ENCODE measurements at places on chromosomes 2 and 18.

DNA sequence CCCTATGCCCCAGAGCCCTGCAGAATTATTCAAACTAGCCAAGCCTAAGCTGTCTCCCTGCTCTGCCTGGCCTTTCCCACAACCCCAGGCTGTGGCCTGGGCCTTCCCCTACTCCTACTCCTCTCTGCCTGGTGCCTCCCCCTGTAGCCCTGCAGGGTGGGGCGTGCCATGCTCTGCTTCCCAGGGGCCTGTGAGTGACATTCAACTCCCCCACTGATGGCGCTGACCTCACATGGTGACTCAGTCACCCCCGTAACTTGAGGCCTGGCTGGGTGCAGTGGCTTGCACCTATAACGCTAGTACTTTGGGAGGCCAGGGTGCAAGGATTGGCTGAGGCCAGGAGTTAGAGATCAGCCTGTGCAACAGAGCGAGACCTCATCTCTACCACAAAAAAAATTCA, 60.6 kb downstream of the KIF1A start:
- no peak for DNase-seq

DNA sequence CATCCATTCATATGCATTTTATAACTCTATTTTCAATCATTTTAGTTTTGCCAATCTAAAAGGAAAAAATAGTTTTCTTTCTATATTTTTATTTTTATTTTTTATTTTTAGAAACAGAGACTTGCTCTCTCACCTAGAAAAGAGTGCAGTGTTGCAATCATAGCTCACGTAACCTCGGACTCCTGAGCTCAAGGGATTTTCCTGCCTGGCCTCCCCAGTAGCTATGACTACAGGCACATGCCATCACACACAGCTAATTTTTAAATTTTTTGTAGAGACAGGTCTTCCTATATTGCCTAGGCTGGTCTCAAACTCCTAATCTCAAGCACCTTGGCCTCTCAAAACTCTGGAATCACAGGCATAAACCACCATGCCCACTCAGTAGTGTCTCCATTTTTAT, 125.5 kb upstream of the XIRP2 start:
- DNase-seq: no peak

- no peak for DNase-seq
Observed at GRCh38 chr2:2331881-2332280, 806 bp upstream of the MYT1L start.

DNA sequence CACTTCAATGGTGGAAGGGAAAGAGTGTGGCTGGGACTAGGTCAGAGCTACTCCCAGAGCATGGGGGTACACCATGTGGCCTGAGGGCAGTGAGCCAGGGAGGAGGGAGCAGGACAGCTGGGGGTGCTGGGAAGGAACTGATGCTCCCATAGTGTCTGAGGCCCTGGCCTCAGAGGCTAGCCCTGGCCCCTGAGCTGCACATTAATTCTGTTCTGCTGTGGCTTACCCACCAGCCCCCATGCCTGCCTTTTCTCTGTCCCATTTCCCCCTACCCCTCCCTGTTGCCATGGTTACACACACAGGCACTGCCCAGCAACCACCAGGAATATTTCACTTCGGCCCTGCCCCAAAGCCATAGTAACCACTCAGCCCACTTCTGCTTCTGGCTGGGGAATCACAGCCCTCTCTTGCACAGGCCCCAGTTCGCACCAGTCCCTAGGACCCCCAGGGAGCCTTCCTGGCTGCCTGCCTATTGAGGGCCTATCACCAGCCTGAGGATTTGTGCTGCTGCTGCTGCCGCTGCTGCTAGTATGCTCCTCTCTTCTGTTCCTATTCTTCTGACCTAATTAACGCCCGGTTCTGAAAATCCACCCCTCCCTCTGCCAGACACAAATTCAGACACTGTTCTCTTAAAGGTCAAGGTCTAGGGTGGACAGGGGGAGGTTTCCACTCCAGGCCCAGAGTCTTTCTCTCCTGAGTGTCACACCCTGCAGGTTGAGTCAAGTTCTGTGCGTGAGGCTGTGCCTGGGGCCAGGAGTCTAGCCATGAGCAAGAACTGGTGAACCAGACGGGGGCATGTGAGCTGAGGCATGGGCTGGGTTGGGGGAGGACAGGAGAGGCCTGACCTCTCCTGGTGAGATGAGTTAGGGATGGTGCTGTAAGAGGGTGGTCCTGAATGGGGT, 87.1 kb upstream of the MCFD2 start:
- no peak for DNase-seq

GRCh38 chr2:186561467-186562208, 28.2 kb upstream of the ITGAV start:
- DNase-seq: no peak

- no peak for DNase-seq
Observed at GRCh38 chr2:159944874-159945273, 117.5 kb downstream of the PLA2R1 start.

DNA sequence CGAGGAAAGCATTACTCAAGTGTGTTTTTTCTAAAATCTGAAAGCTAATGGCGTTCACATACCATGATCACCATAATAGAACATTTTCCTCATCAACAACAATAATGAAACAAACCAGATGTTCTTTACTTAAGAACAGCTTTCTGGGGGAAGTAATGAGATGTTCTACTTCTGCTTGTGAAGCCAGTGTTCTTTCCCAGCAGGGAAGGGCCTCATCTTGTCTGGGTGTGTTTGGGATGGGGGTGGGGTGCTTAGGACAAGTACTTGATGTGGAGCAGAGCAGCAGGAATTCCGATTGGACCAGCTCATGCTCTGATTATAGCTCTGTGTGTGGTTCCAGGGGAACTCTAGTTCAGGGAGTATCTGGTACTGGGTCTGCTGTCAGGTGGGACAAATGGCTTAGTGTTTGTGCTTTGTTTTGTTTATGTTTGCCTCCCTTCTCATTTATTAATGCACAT, 163.0 kb upstream of the NOSTRIN start:
- DNase-seq: no peak

GRCh38 chr2:23404426-23404825, 19.4 kb downstream of the KLHL29 start:
- no peak for DNase-seq

DNA sequence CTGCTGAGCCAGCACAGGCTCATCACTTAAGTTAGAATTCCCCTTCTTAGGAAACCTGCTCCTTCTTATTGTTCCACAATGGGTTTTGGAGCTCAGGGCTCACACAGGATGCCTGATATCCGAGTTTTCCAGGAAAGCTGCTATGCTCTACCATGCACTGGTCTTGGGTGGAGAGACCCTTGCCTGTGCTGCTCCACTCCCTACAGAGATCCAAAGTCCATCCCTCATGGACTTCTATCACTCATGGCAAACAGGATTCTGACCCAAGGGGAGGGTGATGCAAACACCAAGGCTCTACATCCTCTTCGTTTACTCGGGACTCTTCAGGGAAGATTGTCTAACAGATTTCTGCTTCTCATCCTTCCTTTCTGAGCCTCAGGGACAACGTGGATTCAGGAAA, 5.2 kb downstream of the SULT1C2 start:
- no peak for DNase-seq

GRCh38 chr2:101855776-101856175, 136.0 kb upstream of the IL1R2 start:
- DNase-seq: no peak

GRCh38 chr2:85549826-85550225, 10.9 kb downstream of the MAT2A start:
- DNase-seq: no peak

DNA sequence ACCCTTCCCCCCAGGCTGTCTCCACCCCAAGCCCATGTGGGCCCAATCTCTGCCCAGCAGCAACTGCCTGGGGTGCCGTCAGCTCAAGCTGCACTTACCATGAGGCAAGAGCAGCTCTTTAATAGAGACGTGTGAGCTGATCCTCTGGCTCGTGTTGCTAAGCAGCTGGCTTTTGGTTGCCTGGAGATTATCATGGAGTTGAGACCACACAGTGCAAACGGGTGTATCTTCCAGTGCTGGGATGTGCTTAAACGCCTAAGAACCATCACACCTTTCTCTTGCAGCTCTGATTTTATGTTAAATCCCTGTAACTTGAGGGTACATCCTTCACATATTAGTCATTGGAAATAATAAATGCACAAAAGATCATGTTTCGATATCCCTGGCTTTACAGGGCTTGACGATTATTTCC, 271.1 kb downstream of the PRKCE start:
- no peak for DNase-seq

DNA sequence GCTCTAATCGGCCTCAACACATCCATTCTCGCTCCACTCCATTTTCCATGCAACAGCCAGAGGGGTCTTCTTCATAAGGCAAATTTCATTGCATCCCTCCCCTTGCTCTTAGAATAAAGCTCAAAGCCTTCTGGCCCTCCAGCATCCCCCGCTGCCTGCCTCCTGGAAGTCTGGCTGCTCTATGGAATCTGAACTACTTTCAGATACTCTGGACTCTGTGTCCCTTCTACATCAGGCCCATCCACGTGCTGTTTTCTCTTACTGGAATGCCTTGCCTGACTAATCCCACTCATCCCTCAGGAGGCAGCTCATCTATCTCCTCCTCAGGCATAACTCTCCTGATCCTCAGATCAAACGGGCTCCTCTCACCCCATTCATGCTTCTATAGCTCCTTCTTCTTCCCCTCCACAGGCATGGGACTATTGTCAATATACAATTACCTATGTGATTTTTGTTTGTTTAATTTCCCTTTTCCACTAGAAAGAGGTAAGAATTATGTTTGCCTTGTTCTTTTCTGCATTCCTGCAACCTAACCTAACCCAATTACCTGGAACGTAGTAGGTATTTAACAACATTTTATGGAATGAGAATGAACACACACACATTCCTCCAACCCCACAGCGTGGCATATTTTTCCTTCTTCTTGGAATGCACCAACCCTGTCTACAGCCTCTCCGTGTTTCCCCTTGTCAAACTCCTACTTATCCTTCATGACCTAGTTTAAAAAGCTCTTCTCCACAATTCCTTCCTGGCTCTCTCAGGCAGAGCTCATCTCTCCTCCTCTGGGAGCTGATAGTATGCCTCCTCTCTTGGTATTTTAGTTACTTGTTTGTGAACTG, 49.5 kb downstream of the LBH start:
- no peak for DNase-seq

DNA sequence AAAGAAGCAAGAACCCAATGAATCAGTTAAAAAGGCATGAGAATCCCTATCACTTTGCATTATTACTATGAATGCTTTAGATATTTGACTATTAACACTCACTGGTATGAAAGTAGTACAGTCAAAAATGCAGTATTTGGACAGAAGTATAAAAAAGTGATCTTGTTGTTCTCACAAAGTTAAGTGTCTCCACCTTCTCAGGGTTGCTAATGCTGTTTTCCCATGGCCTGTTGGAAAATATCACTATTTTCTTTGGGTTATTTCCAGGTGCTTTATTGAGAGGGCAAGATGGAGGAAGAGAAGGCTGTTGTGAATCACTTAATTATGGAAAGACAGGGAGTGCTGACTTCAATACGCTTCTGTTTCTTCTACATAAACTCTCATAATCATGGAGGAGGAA, 13.6 kb upstream of the CREB1 start:
- no peak for DNase-seq

GRCh38 chr18:43661570-43661969, 384.3 kb upstream of the SYT4 start:
- DNase-seq: no peak

DNA sequence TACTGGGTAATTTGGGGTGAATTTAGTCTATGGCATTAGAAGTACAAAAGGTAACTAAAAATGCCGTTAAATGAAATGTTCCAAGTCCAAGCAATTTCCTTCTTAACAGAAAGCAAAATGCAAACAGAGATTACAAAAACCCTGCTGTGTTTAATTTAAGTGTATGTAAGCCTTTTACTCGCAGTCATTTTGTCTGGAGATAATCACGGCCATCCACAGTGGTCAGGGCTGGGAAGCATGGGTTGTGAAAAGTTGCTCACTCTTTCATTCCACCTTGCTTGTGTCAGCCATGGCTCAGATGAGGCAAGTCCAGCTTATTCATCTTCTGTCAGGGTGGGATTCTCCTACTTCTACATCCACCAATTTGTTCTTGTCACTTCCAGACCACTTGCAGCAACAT, 983.6 kb upstream of the ZEB2 start:
- no peak for DNase-seq

- DNase-seq: no peak
Observed at GRCh38 chr18:58990720-58991119, 126.0 kb downstream of the ZNF532 start.

- DNase-seq: no peak
Observed at GRCh38 chr2:97267411-97268074, 154.6 kb downstream of the ANKRD36 start.

DNA sequence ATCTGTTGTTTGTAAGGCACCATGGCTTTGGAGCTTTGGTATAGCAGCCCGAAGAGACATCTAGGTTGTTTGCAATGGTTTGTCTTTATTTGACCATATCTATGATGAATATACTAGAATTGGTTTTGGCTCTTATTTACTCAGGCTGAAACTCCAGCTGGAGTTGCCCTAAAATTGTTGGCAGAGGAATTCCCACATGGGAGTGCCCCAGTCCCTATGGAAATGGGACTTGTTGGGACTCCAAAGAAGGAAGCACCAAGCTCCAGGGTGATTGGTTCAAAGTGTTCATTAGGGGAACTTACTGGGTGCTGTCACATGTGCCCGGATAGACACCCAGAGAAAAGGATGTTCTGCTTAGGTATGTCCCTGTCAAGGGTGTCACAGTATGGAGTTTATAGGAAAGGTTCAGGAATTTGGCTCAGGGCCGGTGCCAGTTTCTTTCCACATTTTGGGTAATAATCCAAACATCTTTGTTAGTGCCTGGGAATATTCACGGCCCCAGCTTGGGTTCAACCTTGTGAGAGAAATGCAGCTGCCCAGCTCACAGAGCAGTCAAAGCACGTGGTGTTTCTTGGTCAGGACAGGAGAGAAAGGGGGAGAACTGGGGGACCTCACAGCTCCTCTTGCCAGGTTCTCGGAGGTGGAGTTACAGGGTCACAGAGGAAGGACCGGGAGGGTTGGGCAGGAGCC, 123.5 kb upstream of the ZSWIM2 start:
- DNase-seq: no peak

DNA sequence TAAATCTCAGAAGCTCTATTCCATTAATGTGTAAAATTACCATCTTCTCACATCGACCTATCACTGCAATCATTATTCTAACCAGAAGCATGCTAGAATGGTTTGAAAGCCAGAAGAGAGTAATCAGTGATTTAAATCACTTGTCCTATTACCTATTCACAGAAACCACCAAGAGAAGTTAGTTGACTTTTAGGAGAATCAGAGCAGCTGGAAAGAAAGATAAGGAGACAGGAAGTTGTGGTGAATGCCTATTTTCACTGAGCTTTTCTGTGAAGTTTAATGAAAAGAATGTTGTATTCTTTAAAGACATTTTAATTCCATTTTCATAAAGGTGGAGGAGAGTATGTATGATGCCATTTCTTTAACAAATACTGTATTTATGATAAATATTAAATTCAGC, 352.6 kb upstream of the CRIM1 start:
- DNase-seq: no peak

- no peak for DNase-seq
Observed at GRCh38 chr2:45904267-45904945, 252.9 kb downstream of the PRKCE start.

GRCh38 chr2:146771531-146771930, 1073.3 kb upstream of the ACVR2A start:
- no peak for DNase-seq
